Neural crest cell (in vitro differentiated cells): ENCODE measurements at places on chromosomes 5 and 9.

DNA sequence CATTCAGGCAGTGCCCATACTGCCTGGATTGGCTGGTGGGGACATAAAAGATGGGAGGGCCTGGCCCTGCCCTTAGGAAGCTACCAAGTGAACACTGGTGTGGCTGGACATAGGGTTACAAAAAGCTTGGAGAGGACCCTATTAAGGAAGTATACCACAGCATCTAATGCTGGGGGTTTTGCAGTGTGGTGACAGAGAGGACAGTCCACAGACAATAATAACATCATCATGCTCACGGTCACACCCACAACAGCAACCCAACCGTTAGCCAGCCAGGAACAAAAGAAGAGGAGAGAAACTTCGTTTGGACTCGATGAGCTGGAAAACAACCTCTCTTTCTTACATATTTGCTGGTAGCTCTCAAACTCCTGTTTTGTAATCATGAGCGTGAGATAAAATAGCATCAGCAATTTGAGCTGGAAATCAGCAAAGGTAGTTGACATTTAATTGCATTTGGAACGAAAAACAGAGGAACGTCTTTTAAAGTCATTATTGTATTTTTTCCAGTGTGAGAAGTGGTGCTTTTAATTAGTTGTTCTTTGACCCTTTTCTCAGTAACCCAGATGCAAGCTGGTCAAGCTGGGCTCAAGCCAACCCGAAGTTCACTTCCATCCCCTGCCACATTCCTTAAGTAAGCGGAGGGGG, 73.4 kb downstream of the NSG2 start:
- peaks cover 3% of the 10 kb centered on the region for H3K27me3 ChIP-seq
- no peak for DNase-seq
- no peak overlapping the region for H3K27ac ChIP-seq
- no peaks in the 10 kb centered on the region for H3K4me1 ChIP-seq

- no peak overlapping the region for H3K4me3 ChIP-seq
- H3K36me3 ChIP-seq: no peaks in the 10 kb centered on the region
- H3K27me3 ChIP-seq: no peaks in the 10 kb centered on the region
- H3K27ac ChIP-seq: no peak overlapping the region
These were observed 31.1 kb upstream of the BNC2 start for GRCh38 chr9:16901590-16901989.

GRCh38 chr5:95712347-95712958, 18.7 kb upstream of the RHOBTB3 start:
- peaks cover 6% of the 10 kb centered on the region for H3K4me1 ChIP-seq
- no peak overlapping the region for H3K4me3 ChIP-seq
- H3K36me3 ChIP-seq: peaks cover 2% of the 10 kb centered on the region
- peaks cover 17% of the 10 kb centered on the region for H3K27me3 ChIP-seq
- no peak overlapping the region for H3K27ac ChIP-seq

GRCh38 chr5:10593531-10594181, 29.8 kb downstream of the ANKRD33B start:
- H3K27ac ChIP-seq: no peak overlapping the region
- no peak for DNase-seq
- H3K27me3 ChIP-seq: peaks cover 67% of the 10 kb centered on the region
- no peak overlapping the region for H3K4me3 ChIP-seq

- no peak for DNase-seq
- no peak overlapping the region for H3K4me3 ChIP-seq
- peaks cover 6% of the 10 kb centered on the region for H3K4me1 ChIP-seq
- no peaks in the 10 kb centered on the region for H3K27me3 ChIP-seq
These were observed 29.8 kb downstream of the DAB2 start for GRCh38 chr5:39394946-39395345.

DNA sequence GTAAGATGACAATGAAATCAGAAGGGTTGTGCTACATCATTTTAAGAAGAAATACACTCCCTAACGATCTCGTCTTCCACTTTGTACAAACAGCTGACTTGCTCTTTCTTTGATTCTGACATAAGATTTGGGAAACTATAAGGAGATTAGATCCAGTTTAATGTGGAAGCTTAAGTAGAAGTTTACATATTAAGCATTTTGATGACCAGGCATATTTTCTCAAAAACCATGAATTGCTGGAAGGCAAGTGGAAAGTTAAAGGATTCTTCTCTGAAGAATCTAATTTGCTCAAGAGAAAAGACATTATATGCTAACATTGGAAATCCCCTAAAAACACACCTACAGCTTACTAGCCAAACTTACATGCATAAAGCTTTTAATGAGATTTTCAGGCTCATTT, 531.9 kb upstream of the PTPRD start:
- H3K4me3 ChIP-seq: no peak overlapping the region
- no peak overlapping the region for H3K27ac ChIP-seq
- H3K27me3 ChIP-seq: no peaks in the 10 kb centered on the region
- H3K4me1 ChIP-seq: no peaks in the 10 kb centered on the region

DNA sequence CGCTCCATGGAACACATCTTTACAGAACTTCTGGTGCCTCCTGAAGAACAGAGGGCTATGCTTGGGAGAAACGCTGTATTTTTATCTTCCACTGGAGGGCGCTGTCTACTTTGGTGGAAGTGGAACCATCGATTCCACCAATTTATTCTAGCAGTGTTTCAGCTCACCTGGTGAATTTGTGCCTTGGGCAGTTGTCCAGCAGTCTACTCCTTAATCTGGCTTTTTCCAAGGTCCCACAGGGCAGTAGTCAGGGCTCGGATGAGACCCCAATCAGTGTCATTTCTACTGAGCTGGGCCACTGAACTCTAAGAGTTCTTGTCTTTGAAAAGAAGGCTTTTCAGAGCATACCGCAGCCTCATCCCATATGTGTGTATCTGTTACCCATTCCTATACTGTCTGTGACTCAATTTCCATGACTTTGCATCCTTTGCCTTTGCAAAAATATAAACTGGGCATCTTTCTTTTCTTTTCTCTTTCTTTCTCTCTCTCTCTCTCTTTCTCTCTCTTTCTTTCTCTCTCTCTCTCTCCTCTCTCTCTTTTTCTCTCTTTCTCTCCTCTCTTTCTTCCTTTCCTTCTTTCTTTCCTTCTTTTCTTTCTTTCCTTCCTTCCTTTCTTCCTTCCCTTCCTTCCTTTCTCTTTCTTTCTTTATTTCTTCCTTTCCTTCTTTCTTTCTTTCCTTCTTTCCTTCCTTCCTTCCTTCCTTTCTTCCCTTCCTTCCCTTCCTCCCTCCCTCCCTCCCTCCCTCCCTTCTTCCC, 138.4 kb upstream of the ZNF618 start:
- no peak overlapping the region for H3K27ac ChIP-seq
- H3K4me1 ChIP-seq: no peaks in the 10 kb centered on the region
- peaks cover 18% of the 10 kb centered on the region for H3K27me3 ChIP-seq
- no peaks in the 10 kb centered on the region for H3K36me3 ChIP-seq

GRCh38 chr5:169429044-169429443, 128.1 kb upstream of the SLIT3 start:
- peak overlapping the region; percentile 59 for H3K27ac ChIP-seq
- no peak overlapping the region for H3K4me3 ChIP-seq
- no peaks in the 10 kb centered on the region for H3K27me3 ChIP-seq
- H3K4me1 ChIP-seq: peaks cover 10% of the 10 kb centered on the region

GRCh38 chr5:95808013-95808685, 14.4 kb downstream of the GLRX start:
- DNase-seq: no peak
- H3K27ac ChIP-seq: no peak overlapping the region
- H3K4me3 ChIP-seq: no peak overlapping the region
- peaks cover 19% of the 10 kb centered on the region for H3K4me1 ChIP-seq

- peaks cover 41% of the 10 kb centered on the region for H3K4me1 ChIP-seq
- H3K36me3 ChIP-seq: no peaks in the 10 kb centered on the region
- peak overlapping the region; percentile 97 for H3K4me3 ChIP-seq
- H3K27me3 ChIP-seq: peaks cover 27% of the 10 kb centered on the region
- peak; percentile 67 for DNase-seq
These were observed 703 bp downstream of the ISCA1 start for GRCh38 chr9:86281593-86282076.

DNA sequence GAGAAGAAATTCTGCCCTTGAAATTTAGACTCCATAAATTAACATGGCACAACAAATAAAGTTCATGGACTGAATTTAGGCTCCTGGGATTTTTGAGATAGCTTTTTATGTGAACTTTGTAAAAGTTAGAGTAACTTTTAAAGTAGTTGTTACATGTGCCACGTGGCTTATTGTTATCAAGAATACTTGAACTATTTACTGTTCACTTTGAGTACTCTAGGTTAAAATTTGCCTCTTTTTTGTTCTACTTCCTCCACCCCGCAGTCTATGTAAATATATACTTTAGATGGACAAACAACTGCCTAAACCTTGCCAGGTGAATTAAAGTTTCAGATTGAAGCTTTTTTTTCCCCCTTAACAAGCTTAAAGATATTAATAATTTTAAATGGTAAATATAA, 457.9 kb downstream of the RAB3C start:
- H3K27ac ChIP-seq: no peak overlapping the region
- peak overlapping the region; percentile 90 for H3K4me3 ChIP-seq
- H3K36me3 ChIP-seq: no peaks in the 10 kb centered on the region
- H3K27me3 ChIP-seq: peaks cover 42% of the 10 kb centered on the region
- H3K4me1 ChIP-seq: peaks cover 23% of the 10 kb centered on the region

DNA sequence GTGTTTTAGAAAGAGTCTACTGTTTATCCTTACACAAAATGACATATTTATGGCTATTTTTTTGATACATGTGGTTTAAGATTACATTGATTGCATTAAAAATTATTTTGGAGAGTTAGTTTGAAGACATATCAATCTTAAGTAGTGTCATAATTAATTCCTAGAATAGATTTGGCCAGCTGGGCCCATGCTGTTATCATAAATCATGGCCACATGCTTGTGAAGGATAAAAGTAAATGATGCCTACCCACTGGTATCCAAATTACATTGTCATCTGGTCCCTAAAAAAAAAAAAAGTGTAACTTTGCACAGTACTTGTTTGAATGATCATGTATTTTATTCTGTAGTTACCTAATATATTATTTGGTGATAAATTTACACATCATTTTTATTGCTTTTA, 96.9 kb downstream of the PARP8 start:
- H3K4me3 ChIP-seq: no peak overlapping the region
- DNase-seq: no peak
- no peaks in the 10 kb centered on the region for H3K27me3 ChIP-seq
- H3K27ac ChIP-seq: no peak overlapping the region
- peaks cover 10% of the 10 kb centered on the region for H3K36me3 ChIP-seq
- H3K4me1 ChIP-seq: peaks cover 8% of the 10 kb centered on the region

DNA sequence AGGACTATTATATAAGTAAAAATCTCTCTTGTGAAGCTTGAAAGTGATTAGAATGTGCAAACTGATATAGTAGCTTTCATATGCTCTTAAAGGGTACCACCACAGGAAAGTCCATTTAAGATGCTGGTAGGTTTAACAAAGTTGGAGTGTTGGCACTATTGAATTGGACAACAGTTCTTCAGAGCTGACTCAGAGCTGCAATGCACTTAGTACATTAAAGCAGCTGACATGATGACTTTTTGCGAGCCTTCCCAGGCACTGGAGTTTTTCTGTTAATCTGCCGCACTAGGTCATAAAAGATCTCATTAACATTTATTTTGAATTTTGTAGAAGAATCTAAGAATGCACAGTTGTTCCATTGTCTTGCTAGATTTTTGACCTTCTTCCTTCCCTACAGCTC, 243.8 kb downstream of the ADAMTSL1 start:
- no peak for DNase-seq
- no peaks in the 10 kb centered on the region for H3K4me1 ChIP-seq
- H3K27ac ChIP-seq: no peak overlapping the region
- H3K4me3 ChIP-seq: no peak overlapping the region
- no peaks in the 10 kb centered on the region for H3K27me3 ChIP-seq

- H3K4me1 ChIP-seq: peaks cover 7% of the 10 kb centered on the region
- no peaks in the 10 kb centered on the region for H3K27me3 ChIP-seq
- no peak overlapping the region for H3K4me3 ChIP-seq
- DNase-seq: no peak
These were observed 339.5 kb downstream of the PDE4D start for GRCh38 chr5:59553992-59554391.

DNA sequence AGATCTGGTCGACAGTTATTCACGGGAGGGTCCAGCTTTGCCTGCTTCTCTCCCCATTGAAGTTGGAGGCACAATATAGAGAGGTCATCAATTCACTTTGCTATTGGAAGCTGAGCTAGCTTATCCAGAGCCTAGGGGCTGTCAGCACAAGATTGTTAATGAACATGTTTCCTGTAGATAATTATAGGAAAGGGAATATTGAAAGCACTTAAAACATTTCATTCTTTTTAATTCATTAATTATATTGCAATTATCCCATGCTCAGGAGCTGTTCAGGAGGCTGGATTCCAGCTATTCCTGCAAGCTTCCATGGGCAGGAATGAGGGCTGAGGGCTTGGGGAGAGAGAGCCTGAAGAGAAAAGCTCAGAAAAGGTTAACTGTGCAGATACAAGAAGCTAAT, 153.1 kb upstream of the BRINP1 start:
- H3K4me3 ChIP-seq: no peak overlapping the region
- no peaks in the 10 kb centered on the region for H3K4me1 ChIP-seq
- no peak overlapping the region for H3K27ac ChIP-seq
- H3K36me3 ChIP-seq: no peaks in the 10 kb centered on the region

GRCh38 chr5:26582350-26583045, 455.9 kb downstream of the CDH9 start:
- H3K4me3 ChIP-seq: no peak overlapping the region
- peaks cover 2% of the 10 kb centered on the region for H3K36me3 ChIP-seq
- no peak for DNase-seq
- no peak overlapping the region for H3K27ac ChIP-seq
- H3K27me3 ChIP-seq: no peaks in the 10 kb centered on the region
- no peaks in the 10 kb centered on the region for H3K4me1 ChIP-seq

- DNase-seq: peak; percentile 52
- H3K36me3 ChIP-seq: no peaks in the 10 kb centered on the region
- no peaks in the 10 kb centered on the region for H3K27me3 ChIP-seq
- H3K27ac ChIP-seq: peak overlapping the region; percentile 98
- H3K4me1 ChIP-seq: peaks cover 18% of the 10 kb centered on the region
- H3K4me3 ChIP-seq: peak overlapping the region; percentile 80
These were observed 201.2 kb upstream of the GAS1 start for GRCh38 chr9:87148331-87149104.

GRCh38 chr9:124813501-124814163, 36.7 kb downstream of the OLFML2A start:
- H3K4me1 ChIP-seq: peaks cover 24% of the 10 kb centered on the region
- no peaks in the 10 kb centered on the region for H3K27me3 ChIP-seq
- H3K27ac ChIP-seq: peak overlapping the region; percentile 43
- DNase-seq: no peak

DNA sequence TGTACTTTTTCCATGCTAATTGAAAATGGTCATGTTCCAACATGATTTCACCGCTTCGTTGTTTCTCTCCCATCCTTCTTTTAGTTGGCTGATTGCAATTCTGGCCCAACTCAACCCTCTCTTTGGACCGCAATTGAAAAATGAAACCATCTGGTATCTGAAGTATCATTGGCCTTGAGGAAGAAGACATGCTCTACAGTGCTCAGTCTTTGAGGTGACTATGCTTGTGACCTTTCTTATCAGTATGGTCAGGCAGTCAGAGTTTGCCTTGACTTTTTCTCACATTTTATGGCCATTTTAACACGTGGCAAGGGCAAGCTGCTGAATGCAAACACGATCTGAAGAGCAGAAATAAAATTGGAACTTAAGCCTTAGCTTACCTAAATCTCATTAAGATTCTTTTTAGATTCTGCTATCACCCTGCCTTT, 36.0 kb upstream of the CREBRF start:
- H3K4me3 ChIP-seq: no peak overlapping the region
- H3K27ac ChIP-seq: no peak overlapping the region
- H3K27me3 ChIP-seq: no peaks in the 10 kb centered on the region
- peaks cover 12% of the 10 kb centered on the region for H3K4me1 ChIP-seq

GRCh38 chr5:33657804-33658440, 217.2 kb downstream of the TARS1 start:
- peaks cover 5% of the 10 kb centered on the region for H3K36me3 ChIP-seq
- no peaks in the 10 kb centered on the region for H3K27me3 ChIP-seq
- no peak overlapping the region for H3K27ac ChIP-seq
- no peak for DNase-seq
- peaks cover 12% of the 10 kb centered on the region for H3K4me1 ChIP-seq
